Activated T-cell treated with anti-CD3 and anti-CD28 coated beads, Interleukin-2, amount 50 U/mL, for 48 hours (primary cell): ENCODE measurements at places on chromosomes 1 and 21.
A peak's percentile ranks its signal among the peaks of the same experiment; 100 is the strongest.

- DNase-seq = no peak
Measured at GRCh38 chr1:61140778-61141177, 58.4 kb downstream of the NFIA start.

GRCh38 chr1:24540051-24540905 is 15.6 kb upstream of the NCMAP start:
- DNase-seq = peak; percentile 45

DNA sequence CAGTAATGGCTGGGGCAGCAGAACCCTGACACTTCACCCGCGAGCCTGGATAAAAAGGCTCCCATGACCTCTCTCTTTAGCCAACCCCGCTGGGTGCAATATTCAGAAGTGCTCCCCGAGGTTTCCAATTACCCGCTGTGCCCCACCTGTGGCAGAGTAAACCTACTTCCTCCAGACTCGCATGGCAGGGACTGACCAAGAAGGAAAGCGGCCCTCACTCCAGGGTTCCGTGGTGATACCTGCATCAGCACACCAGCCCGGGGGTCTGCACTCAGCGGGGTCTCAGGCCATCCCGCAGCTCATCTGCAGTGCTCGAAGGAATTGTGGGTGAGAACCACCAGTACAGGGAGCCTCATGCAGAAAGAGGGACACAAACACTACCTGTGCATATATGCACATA is 136.3 kb upstream of the FMN2 start:
- no peak for DNase-seq

GRCh38 chr1:200415789-200416593 is 6.2 kb upstream of the ZNF281 start:
- DNase-seq = no peak

GRCh38 chr21:36946949-36947356 is 19.5 kb downstream of the HLCS start:
- DNase-seq = no peak

DNA sequence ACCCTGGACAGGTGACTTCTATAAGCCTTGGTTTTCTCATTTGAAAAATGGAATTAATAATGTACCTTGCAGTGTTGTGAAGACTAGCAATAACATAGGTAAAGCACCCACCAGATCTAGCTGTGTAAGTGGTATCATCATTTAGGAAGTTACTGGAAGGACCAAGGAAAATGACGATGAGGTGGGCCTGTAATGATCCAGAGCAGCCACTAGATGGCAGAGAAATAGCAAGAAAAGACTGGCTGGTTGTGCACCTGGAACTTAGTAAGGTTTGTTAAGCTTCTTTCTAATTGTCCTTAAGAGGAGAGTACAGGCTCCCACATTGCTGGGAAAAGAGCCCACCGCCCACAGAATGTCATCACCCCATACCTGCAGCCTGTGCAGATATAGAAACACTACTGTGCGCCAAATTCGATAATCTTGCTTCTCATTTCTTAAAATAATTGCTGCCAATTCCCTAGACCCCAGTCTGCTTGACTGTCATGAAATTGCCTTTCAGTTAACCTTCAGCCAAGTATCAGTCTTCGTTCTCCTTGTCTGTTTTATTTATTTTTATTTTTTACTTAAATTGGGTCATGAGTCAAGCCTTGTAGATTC is 37.2 kb downstream of the WNT4 start:
- DNase-seq = peak; percentile 19

GRCh38 chr1:117573386-117574023 is 32.3 kb upstream of the TENT5C start:
- peak; percentile 21 for DNase-seq

DNA sequence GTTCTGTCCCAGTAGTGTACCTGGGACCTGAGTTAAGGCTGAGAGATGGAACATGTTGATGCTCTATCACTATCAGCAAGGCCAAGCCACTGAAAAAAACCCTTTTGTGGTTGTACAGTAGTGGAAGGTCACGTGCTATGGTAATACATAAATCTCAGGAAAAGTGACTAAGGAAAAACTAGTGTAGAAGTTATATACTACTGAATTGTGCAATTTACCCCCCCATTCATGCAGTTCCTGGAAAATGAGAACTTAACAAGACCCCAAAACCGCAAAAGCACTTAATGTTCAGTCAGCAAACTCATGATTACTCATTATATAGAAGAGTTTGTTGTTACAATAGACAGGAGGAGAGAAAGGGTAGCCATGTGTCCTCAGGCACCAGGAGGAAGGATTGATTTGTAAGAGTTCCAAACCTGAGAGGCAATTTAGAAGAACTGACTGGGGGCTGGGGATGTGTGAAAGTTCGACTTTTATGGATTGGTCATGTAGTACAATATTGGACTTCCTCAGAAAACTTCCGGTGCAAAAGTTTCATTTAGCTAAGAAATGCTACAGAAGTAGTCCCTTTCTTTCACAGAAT is 91.6 kb downstream of the RGL1 start:
- no peak for DNase-seq

DNA sequence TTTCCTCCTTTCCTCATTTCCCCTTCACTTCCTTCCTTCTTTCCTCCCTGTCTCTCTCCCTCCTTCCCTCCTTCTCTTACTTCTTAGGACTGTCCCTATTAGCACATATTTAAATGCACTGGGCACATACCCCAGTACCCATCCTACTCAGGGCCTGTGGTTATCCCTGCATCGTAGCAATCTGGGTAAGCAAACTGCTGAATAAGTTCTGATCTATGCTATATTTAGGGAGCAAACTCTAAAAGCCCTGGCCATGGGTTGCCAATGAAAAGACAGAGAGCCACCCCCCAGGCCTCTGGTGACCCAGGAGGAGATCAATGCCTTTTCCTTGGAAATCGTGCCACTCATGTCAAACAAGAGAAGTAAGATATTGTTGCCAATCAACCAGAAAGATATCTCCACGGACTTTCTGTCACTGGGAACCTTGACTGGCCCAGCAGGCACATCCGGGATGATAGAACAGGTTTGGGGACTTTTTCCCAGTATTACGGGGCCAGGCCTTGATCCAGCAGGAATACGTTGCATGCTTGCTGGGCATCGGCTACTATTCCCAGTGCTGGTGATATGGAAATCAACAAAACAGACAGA is 5.4 kb downstream of the FAM3B start:
- no peak for DNase-seq

DNA sequence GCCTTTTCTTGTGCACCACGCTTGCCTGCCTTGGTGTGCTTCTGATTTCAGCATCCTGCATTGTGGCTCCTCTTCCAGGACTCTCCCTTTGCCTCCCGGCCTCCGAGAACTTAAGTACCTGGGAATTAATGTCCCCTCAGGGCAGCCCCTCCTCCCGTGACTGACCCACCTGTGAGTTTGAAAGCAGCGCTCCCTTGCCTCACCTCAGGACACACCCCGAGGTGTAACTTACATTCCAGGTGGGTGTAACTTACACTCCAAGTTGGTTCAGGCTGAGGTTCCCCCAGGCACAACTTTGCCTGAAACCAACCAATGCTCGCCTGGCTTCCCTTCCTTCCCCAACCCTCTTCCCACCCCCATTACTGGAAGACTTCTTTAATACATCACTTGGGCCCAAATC is 161.4 kb downstream of the KAZN start:
- no peak for DNase-seq

- no peak for DNase-seq
Measured at GRCh38 chr1:16915627-16915973, 6.1 kb upstream of the CROCC start.

DNA sequence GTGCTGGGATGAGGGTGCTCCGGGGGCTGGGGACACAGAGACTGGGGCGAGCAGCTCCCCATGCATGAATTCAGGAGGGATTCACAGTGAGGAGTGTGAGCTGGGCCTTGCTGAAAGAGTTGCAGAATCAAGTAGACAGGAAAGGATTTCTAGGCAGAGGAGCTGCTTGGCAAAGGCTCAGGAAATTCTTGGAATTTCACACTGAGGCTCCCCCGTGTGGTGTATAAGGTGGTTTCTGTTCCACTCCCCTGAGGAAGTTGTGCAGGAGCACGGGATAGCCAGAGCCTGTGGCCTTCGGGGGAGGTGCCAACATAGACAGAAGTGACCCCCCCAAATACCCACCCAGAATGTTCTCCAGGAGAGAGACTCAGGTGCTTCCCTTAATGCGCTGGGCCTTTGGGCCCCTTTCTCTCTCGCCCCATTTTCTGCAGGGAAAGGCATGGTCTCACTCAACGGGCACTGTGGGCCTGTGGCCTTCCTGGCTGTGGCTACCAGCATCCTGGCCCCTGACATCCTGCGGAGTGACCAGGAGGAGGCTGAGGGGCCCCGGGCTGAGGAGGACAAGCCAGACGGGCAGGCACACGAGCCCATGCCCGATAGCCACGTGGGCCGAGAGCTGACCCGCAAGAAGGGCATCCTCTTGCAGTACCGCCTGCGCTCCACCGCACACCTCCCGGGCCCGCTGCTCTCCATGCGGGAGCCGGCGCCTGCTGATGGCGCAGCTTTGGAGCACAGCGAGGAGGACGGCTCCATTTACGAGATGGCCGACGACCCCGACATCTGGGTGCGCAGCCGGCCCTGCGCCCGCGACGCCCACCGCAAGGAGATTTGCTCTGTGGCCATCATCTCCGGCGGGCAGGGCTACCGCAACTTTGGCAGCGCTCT is 58.5 kb upstream of the ACTL8 start:
- no peak for DNase-seq
